Glomerular endothelial cell (primary cell): ENCODE measurements at places on chromosomes 3 and 15. TPM values are rescaled to one million over a fixed set of nuclear protein-coding genes. Genes with fewer than 3 reads are reported as not detected.

The SENP7 gene
- 8.3 and 17.7 TPM in 2 replicates for total RNA-seq

The CCDC54 gene
- not detected in 2 replicates for total RNA-seq

The PTX3 gene
- total RNA-seq: 317 and 450 TPM in 2 replicates

- DNase-seq: no peak
Measured at GRCh38 chr3:182810574-182811268, 17.4 kb downstream of the ATP11B start.

The GPR62 gene
- total RNA-seq: 0.06 TPM in 1 of 2 replicates, not detected in the other

DNA sequence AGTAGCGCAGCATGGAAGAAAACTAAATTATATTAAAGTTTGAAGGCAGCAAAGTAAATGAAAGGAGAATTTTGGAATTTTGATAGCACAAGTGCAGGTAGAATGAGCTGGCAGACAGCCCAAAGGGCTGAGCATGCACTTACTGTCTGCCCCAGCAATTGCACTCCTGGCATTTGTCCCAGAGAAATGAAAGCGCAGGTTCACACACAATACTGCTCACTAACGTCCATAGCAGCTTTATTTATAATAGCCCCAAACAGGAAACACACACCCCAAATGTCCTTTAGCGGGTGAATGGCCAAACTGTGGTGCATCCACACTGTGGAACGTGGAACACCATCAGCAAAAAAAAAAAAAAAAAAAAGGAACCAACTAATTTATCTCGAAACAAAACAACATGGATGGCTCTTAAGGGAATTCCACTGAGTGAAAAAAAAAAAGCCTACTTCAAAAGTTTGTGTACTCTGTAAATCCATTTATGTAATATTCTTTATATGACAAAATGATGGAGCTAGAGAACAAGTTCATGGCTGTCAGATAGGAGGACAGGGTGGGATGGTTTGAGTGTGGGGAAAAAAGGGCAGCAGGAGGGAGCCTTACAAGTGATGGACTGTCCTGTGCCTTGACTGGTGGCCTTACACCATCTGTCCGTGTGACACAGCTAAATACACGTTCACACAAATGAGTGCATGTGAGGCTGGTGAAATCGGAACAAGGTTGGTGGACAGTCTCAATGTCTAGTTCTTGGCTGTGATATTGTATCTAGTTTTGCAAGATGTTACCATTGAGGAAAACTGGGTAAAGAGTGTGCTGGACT lies 6.0 kb upstream of the TM2D3 start:
- DNase-seq: no peak

The IFT57 gene
- 20.1 and 27.8 TPM in 2 replicates for total RNA-seq

The AADACL2 gene
- total RNA-seq: not detected in 2 replicates

DNA sequence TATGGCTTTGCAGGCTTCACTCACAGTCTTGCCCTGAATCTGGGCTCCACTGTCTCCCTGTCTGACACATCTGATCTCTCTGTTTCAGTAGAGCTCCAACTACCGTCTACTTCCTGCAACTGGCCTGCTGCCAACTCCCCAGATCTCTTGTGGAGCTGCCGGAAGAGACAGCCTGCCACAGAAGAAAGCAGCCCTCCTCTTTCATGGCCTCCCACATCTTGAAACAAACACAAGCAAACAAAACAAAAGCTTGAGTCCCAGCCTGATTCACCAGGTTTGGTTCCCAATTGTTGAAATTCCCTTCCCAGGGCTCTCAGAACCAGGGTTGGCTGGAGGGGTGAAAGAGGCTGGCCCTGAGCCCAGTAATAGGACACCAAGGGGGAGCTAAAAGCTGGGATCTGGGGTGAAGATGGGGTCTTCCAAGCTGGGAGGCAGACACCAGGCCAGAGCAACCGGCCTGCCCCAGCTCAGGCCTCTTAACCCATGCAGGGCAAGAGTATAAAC lies 55.3 kb upstream of the CA12 start:
- DNase-seq: peak; percentile 33

The C3orf33 gene
- total RNA-seq: 2.5 and 2.9 TPM in 2 replicates

DNA sequence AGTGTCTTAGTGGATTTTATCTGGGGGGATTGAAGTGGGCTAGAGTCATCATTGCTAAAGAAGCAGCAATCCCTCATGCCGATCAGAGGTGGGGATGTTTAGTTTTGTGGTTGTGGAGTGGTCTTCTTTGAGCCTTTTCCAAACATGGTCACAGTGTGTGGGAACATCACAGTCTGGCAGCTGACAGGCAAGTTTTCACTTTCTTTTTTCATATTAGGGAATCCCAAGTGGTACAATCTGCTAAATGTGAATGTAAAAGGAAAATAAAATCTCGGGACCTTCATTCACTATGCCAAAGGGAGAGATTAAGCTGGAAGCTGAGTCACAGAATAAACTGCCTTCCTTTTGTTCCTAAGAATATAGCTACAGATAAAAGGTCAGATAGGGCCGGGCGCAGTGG lies 10.4 kb upstream of the CX3CR1 start:
- no peak for DNase-seq

The UACA gene
- total RNA-seq: 118 and 247 TPM in 2 replicates

The GOLGA6D gene
- not detected in 2 replicates for total RNA-seq

DNA sequence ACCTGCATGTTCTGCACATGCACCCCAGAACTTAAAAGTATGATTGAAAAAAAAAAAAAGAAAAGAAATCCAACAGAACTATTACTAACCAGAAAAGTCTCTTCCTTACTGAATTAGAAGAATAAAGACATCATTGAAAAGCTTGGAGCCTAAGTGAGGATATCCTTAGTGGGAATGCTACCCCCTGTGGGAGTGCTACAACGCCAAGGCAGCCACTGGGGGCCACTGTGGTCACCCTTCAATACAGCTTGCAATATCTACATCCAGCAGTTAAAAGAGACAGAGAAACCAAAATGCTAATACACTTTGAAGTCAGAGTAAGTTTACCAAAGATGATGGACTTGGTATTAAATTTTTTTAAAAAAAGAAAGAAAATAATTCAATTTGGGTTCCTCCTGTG lies 292.0 kb downstream of the PLCL2 start:
- DNase-seq: no peak

GRCh38 chr3:170542704-170543103 lies 43.2 kb downstream of the SLC7A14 start:
- DNase-seq: no peak

- DNase-seq: no peak
Measured at GRCh38 chr3:133568294-133569014, 5.0 kb upstream of the CDV3 start.
